ENCODE measurements at places on chromosomes 13 and 19. TPM values are rescaled to one million over a fixed set of nuclear protein-coding genes. Genes with fewer than 3 reads are reported as not detected.

GRCh38 chr13:44093607-44094564 is 214.2 kb downstream of the LACC1 start:
- no peak for DNase-seq

DNA sequence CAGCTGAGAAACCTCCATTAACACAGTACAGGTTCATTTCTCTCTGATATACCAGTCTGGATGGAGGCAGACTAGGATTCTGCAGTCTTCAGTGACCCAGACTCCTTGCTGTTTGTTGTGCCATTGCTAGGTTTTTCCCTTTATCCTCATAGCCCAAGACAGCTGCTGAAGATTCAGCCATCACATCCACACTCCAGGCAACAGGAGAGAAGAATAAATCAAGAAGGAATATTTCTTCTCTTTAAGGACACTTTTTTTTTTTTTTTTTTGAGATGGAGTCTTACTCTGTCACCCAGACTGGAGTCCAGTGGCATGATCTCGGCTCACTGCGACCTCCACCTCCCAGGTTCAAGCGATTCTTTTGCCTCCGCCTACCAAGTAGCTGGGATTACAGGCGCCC is 14.3 kb downstream of the CLPTM1 start:
- DNase-seq, result no peak

DNA sequence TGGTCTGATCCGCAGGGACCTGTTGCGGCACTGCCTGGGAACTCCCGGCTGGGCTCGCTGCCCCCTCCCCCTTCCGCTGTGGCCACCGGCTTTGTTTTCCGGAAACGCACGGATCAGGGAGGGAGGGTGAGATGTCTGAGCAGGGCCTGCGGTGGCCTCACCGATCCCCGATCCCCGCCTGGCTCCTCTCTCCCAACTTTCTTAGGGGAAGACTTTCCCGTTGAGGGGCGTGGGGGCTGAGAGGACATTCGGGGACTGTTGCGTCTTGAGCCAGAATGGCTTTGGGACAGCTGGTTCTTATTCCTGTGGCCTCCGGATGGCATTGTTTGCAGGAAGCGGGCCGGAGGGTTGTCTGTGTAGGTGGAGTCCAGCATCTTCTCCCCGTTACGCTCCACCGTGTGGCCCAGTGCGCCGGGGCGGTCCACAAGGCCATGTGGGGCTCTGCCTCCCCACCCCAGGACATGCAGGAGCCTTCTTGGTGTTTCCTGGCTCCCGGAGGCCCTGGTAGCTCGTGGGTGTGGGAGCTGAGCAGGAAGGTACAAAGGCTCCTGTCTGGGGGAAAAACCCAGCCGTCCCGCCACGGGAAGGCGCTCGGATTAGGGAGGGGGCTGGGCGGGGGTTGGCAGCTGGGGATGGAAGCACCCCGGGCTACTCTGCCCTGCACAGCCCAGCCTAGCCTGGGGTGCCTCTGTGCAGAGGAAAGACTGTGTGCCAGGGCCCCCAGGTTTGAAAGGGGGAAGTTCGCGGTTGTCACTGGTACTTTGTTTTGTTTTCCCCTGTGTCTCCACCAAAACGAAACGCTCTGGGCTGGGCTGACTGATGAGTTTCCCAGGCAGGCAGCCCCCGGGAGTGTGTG is 1.3 kb downstream of the CSNK1G2 start:
- peak; percentile 87 for DNase-seq

The FPR1 gene
- total RNA-seq, result 0.74 TPM

- no peak for DNase-seq
Observed at GRCh38 chr13:102847272-102848234, 1.7 kb downstream of the ERCC5 start.

DNA sequence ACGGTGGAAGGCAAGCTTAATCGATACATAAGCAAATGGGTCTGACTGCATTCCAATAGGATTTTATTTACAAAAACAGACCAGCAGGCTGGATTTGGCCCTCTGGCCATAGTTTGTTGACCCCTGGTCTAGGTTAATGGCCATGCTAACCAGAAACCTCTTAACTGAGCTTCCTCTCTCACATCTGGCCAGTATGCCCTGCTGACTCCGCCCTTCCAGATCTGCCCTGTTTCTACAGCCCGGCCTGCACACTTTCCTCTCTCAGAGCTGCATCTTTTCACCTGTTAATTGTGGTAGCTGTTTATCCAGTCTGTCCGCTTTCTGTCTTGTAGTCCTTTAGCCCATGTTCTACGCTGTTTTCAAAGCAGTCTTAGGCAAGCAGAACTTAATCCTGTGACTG is 25.6 kb downstream of the EDNRB start:
- DNase-seq, result no peak

DNA sequence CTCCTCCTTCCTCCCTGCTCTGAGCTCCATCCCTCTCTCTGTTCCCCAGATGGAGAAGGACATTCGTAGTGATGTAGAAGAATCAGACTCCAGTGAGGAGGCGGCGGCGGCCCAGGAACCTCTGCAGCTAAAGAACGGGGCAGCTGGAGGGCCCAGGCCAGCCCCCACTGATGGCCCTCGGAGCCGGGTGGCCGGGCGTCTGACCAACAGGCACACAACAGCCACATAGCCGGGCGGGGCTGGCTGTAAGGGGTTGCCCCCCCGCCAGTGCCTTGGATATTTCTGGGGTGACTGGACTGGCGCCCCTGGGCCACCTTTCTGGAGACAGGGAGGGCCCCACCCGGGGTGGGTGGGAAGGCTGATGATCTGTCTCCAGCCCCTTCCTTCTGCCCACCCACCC is 46.3 kb downstream of the CD320 start:
- DNase-seq, result no peak

GRCh38 chr19:43306097-43306496 is 36.8 kb upstream of the PSG9 start:
- no peak for DNase-seq

DNA sequence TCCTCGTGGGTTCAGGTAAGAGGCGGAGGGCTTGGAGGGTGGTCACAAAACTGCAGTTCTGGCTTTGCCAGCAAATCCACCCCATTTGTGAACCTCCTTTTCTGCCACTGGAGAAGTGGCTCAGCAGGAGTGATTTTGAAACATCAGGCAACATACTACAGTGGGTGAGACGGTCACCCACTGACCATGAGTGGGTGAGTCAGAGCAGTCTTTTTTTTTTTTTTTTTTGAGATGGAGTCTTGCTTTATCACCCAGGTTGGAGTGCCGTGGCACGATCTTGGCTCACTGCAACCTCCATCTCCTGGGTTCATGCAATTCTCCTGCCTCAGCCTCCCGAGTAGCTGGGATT is 3.0 kb downstream of the TOMM40 start:
- DNase-seq, result no peak

DNA sequence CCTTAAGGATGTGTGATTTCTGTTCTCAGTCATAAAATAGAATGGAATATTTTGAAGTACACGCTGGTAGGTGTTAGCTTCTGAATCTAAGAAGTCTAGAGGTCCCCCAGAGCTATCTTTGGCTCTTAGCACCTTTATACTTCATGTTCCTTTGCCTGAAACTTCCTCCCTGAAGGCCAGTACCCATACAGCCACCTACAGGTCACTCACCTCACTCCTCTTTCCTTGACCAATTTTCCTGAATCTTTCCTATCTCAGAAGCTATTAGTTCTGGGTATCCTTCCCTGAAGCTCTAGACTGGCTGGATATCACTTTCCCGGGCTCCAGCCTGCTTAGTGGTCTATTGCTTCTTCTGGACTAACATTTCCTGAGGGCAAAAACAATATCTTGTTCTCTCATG is 93.4 kb upstream of the EDNRB start:
- DNase-seq, result no peak

- peak; percentile 87 for DNase-seq
Observed at GRCh38 chr13:25286969-25287961, at the start of gene MTMR6. MTMR6 (minus strand) TSS chr13:25287488; CDS start chr13:25287247, 241 bp downstream.

The ZNF724 gene
- 22.1 TPM for total RNA-seq

- DNase-seq, result no peak
Observed at GRCh38 chr19:47623151-47623920, 14.4 kb downstream of the BICRA start.

DNA sequence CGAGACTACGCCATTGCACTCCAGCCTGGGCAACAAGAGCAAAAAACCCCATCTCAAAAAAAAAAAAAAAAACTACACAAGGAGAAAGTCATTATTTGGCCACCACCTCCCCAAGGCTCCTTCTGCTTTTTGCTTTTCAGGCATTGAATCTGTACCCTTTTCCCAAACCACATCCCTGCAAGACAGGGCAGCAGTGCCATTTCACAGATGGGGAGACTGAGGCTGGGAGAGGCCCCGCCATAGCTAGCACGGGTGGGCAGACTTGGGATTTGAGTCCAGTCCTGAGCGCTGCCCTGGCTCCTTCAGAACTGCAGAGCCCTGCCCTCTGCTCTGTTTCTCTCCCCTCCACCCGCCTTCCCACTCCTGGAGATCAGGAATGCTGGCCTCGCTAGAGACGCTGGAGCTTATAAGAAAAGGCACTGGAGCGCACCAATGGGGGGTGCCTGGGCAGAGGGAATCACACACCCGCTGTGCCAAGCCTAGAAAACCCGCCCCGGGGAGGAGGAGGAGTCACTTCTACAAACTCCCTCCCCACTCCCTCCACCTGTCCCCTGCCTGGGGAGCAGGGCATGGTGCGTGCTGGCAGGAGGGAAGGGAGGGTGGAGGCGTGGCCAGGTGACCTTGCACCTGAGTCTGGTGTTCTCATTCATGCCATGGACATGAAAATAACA is 17.6 kb downstream of the TJP3 start:
- DNase-seq, result no peak

The KLHL1 gene
- total RNA-seq, result not detected

GRCh38 chr19:39263912-39264305 is 4.3 kb upstream of the IFNL2 start:
- no peak for DNase-seq

The TGFBR3L gene
- not detected for total RNA-seq

The CYP4F11 gene
- total RNA-seq, result 0.29 TPM

DNA sequence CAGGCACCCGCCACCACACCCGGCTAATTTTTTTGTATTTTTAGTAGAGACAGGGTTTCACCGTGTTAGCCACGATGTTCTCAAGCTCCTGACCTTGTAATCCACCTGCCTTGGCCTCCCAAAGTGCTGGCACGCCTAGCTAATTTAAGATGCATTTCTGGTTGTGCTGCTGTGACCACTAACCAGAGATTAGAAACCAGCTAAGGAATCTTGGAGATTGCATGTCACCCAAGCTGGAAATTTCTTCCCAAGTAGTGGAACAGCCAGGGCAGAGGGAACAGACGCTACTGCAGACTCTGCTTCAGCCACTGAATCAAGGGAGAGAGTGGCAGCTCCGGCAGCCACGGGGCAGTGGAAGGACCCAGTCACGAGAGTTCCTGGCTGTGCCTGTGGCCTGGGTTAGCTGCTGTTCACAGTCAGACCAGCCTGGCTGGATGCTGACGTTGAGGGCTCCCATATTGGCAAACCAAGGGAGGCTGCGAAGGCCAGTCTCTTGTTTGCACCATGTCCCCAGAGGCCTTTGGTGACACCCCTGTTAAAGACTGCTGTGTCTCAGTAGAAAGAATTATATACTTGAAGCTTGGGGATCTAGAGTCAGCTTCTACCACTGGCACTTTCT is 7.9 kb downstream of the TPM4 start:
- no peak for DNase-seq

GRCh38 chr19:42033413-42033812 is 36.6 kb downstream of the GRIK5 start:
- DNase-seq, result no peak

The DIAPH3 gene
- total RNA-seq, result 12.4 TPM

DNA sequence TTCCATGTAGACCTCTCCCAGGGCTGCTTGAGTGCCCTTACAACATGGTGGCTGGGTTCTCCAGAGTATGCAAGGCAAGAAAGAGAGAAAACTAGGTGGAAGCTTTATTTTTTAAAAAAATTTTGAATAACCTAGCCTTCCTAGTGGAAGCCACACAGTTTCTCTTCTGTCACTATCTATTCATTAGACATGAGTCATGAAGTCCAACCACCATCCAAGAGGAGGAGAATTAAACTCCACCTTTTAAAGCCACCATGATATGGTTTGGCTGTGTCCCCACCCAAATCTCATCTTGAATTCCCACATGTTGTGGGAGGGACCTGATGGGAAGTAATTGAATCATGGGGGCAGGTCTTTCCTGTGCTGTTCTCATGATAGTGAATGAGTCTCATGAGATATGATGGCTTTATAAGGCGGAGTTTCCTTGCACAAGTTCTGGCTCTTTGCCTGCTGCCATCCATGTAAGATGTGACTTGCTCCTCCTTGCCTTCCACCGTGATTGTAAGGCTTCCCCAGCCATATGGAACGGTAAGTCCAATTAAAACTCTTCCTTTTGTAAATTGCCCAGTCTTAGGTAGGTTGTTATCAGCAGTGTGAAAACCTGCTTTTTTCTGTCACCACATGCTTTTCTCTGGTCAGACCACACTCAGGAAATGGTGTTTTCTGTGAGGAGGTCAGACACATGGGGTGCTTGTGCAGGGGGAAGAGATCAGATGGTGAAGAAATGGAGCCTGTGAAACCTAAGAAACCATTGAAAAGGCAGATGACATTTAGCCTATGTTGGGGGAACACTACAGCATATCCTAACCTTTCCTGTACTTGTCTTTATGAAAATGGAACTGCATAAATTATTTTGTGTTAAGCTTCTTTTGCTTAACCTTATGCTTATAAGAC is 57.7 kb downstream of the ANKRD10 start:
- no peak for DNase-seq

GRCh38 chr19:41546386-41546789 is 29.6 kb upstream of the CEACAM21 start:
- no peak for DNase-seq

The LIM2 gene
- total RNA-seq, result not detected

- DNase-seq, result peak; percentile 18
Observed at GRCh38 chr13:25990801-25991200, 61.0 kb downstream of the SHISA2 start.

The RNF6 gene
- 48.2 TPM for total RNA-seq

- DNase-seq, result no peak
Observed at GRCh38 chr19:39351537-39352064, 9.4 kb downstream of the SAMD4B start.

DNA sequence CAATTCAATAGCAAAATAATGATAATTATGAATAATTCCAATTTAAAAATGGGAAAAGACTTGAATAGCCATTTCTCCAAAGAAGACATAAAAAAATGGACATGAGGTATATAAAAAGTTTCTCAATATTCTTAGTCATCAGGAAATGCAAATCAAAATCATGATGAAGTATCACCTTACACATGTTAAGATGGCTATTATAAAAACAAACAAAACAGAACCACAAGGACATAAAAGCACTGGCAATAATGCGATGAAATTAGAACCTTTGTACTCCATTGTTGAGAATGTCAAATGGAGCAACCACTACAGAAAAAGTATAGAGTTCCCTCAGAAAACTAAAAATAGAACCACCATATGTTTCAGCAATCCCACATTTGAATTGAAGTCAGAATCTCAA is 1186.1 kb downstream of the SLITRK5 start:
- no peak for DNase-seq

DNA sequence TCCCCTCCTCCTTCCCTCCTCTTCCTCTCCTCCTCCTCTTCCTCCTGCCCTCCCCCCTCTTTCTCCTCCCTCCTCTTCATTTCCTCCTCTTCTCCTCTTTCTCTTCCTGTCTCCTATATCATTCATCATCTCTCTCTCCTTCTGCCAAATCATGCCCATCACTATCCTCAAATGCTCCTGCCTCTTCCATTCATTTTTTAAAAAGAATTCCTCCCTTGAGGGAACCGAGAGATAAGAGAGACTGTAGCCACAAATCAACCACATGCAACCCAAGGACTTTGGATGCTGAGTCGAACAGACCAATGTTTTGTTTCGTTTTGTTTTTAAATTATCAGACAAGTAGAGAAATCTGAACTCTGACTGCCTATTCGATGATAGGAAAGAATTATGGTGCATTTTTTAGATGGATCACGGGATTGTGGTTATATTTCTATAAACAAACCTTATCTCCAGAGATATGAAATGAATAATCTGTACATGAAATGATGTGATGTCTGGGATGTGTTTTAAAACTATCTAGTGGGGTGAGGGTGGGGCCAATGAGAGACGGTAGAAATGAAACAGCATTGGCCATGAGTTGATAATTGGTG is 9.5 kb upstream of the ZNF541 start:
- DNase-seq, result peak; percentile 40

The PSMC4 gene
- total RNA-seq, result 483 TPM
